Activated CD8-positive, alpha-beta memory T cell treated with anti-CD3 and anti-CD28 coated beads for 24 hours (primary cell): ENCODE measurements at places on chromosomes 2 and 18.

- DNase-seq = no peak
These were observed 1.2 kb downstream of the BCL11A start for GRCh38 chr2:60552078-60552850.

GRCh38 chr2:178241844-178242551, 47.7 kb downstream of the OSBPL6 start:
- DNase-seq = no peak

DNA sequence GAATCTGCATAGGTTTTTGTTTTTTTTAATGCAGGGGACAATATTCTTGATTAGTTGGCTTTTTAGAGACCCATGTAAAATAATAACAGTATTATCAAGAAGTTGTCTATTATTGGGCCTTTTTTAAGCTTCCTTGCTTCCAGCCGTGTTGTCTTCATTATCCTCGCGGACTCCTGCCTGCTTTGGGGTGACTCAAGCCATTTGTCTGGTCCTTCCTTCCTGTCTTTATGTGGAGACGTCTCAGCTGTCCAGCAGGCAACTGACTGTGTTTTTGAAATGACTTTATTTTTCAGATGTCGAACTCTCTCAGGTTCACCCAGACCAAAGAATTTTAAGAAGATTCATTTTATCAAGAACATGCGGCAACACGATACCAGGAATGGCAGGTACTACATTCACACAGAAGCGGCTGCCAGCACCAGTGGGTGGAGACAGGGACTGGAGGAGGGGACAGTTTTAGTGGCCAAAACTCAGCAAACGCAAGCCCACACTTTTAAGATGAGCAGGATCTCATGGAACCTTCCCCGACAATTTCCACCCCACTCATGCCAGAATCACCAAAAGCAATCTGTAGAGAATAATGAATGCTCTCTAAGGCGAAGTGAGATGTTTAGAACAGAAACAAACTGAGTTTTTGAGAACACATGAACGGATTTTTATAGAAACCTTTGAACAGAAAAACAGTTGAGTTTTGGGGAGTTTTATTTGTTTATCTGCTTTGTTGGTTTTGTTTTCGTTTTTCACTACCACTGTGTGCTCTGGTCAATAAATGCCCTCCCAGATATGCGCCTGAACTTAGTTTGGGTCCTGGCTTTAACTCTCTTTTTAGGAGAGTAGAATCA, 59.1 kb downstream of the CABLES1 start:
- no peak for DNase-seq

GRCh38 chr2:154952346-154952980, 254.0 kb downstream of the KCNJ3 start:
- no peak for DNase-seq

DNA sequence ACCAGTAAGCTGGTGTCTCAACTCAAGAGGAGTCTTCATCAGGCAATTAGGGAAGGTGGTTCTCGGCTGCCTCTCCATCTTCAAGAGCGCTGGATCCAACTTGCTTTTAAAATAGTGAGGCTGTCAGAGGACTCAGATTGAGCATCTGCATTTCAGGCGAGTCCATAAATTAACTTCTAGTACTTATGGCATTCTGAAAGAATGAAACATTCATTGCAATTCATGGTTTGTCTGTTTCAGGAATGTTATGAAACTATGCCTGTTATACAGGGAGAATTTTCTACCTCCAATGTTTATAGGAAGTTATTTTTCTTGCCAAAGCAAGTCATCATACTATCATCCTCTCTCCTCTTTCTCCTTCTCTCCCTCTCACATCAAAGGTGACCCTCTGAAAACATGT, 883.2 kb downstream of the SLC4A3 start:
- DNase-seq = no peak
